ENCODE measurements at places on chromosomes 6 and 20.

DNA sequence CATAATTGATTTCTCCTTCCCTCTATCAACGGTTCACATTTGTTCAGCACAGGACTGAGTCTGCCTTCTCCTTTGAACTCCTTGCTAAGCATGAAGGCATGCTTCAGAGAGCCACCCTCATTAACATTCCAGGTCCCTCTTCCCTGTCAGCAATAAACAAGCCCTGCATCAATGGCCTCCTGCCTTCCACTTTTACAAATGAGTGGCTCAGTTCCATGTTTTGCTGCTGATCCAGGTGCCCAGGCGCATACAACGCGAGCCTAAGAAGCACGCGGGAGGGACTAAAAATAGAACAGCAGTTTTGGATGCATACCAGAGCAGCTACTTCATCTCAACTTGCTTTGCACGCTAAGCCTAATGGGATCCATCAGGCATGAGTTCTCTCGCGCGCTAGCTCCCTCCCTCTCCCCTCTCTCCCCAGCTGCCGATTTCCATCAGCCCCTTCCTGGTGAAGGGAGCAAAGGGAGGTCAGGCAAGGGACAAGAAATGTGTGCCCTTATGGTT lies 53.4 kb downstream of the TRAF3IP2 start:
- no peak for DNase-seq

- DNase-seq: no peak
These were observed 481 bp downstream of the ZNF133 start for GRCh38 chr20:18288749-18289267.

DNA sequence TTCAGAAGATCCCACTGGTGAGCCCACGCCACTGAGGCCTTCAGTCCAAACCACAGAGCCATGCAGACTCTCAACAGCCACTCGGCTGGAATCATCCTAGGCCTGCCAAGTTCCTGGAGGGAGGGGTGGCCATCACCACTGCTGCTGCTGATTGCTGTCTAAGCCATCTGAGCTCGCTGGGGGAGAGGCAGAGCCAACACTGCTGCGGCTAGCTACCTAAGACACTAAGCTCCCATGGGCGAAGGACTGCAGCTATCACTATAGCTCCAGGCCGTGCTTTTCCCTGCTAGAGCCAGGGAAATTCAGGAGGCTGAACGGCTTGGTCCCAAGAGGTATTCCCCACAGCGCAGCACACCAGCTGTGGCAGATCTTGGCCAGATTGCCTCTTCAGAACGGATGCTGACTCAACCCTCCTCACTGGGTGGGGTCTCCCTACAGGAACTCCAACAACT lies 73.6 kb downstream of the TBC1D32 start:
- DNase-seq: no peak

DNA sequence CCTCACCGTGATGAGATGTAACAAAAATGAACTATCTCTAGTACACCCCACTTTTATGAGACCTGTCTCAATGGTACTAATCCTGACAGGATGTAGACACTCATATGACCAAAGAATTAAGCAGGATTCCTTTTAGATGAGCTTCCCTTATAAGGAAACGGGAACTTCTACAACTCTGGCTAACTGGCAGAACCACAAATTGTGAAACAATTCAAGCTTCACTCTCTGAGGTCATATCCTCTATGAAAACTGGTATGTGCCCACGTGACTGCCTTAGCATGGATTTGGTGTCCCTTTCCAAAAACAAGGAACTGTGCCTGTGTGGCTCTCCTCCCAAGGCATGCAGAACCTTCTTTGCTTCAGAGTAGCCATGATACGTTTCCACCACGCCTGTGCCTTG lies 14.1 kb upstream of the CPNE5 start:
- DNase-seq: no peak

DNA sequence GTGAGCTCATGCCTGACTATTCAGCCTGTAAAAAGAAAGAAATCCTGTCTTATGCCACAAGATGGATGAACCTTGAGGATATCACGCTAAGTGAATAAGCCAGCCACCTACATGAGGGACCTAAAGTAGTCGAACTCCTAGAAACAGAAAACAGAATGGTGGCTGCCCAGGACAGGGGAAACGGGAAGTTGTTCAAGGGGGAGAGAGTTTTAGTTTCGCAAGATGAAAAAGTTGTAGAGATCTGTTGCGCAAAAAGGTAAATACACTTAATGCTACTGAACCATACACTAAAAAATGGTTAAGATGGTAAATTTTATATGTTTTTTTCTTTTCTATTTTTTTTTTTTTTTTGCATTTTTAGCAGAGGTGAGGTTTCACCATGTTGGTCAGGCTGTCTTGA lies 74.1 kb upstream of the RALY start:
- DNase-seq: no peak

DNA sequence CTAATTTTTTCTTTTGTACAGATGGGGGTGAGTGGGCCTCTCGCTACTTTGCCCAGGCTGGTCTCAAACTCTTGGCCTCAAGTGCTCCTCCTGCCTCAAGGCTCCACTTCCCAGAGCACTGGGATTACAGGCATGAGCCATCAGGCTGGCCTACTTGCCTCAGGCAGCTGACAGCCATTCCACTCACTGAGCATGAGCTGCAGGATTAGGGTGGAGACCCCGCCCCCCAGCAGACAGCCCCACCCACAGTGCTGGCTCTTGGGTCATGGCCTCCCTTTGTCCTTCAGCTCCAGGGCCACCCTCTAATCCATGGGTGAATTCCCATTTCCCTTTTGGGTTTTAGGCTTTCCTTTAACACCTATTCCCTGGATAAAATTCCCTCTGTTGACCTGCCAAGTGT lies 82.1 kb downstream of the BFSP1 start:
- no peak for DNase-seq

GRCh38 chr6:38150021-38150420 lies 330.5 kb downstream of the ZFAND3 start:
- no peak for DNase-seq

DNA sequence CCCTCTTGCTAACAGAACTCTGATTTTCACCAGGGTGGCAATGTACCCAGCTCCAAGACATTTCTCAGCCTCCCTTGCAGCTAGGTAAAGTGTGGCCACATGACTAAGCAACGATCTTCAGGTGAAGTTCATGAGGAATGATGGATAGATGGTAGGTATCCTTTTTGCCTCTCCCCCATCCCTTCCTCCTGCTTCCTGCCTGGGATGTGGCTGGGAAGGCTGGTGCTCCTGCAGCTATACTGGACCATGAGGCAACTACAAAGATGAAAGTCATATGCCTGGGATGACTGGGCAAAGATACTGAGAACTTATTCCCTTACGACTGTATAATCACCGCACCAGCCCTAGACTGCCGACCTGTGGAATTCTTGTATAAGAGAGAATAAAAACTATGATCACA lies 13.4 kb downstream of the ZNF335 start:
- no peak for DNase-seq
